ENCODE measurements at places on chromosomes 2 and 18. TPM values are rescaled to one million over a fixed set of nuclear protein-coding genes. Genes with fewer than 3 reads are reported as not detected.

- H3K36me3 ChIP-seq, result no peaks in the 10 kb centered on the region
- no peak overlapping the region for H3K4me3 ChIP-seq
- H3K4me1 ChIP-seq, result no peaks in the 10 kb centered on the region
- H3K27ac ChIP-seq, result peak overlapping the region; percentile 17
- no peaks in the 10 kb centered on the region for H3K27me3 ChIP-seq
- no peak for DNase-seq
Measured at GRCh38 chr2:1586251-1586922, 157.9 kb downstream of the PXDN start.

The NOSTRIN gene
- 26.1 TPM for total RNA-seq

GRCh38 chr2:46960618-46961017, 45.0 kb upstream of the MCFD2 start:
- peaks cover 22% of the 10 kb centered on the region for H3K36me3 ChIP-seq
- no peak overlapping the region for H3K27ac ChIP-seq
- no peaks in the 10 kb centered on the region for H3K27me3 ChIP-seq
- H3K4me1 ChIP-seq, result no peaks in the 10 kb centered on the region
- no peak for DNase-seq

The BOK gene
- 61.2 TPM for total RNA-seq

DNA sequence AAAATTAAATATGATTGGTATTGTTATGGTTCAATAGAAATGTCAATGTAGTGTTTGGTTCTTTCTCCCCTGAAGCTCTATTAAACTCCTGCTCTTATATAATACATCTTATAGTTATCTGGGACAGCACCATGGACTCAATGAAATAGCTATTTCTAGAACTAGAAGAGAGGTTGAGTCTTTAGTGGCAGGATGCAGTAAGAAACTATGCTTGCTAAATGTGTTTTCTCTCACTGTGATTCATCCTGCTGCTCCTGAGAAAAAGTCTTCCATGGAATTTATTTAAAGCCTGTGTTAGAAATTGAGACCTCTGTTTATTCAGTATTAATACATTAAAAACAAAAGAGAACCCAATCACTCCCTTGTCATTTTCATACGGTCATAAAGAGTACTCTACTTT, 61.5 kb downstream of the G6PC2 start:
- H3K36me3 ChIP-seq, result no peaks in the 10 kb centered on the region
- DNase-seq, result no peak
- no peaks in the 10 kb centered on the region for H3K27me3 ChIP-seq
- no peak overlapping the region for H3K27ac ChIP-seq
- no peak overlapping the region for H3K4me3 ChIP-seq

GRCh38 chr18:59156316-59156715, 16.6 kb downstream of the SEC11C start:
- no peaks in the 10 kb centered on the region for H3K4me1 ChIP-seq
- DNase-seq, result no peak
- H3K27me3 ChIP-seq, result no peaks in the 10 kb centered on the region
- peaks cover 71% of the 10 kb centered on the region for H3K36me3 ChIP-seq
- no peak overlapping the region for H3K4me3 ChIP-seq
- no peak overlapping the region for H3K27ac ChIP-seq

DNA sequence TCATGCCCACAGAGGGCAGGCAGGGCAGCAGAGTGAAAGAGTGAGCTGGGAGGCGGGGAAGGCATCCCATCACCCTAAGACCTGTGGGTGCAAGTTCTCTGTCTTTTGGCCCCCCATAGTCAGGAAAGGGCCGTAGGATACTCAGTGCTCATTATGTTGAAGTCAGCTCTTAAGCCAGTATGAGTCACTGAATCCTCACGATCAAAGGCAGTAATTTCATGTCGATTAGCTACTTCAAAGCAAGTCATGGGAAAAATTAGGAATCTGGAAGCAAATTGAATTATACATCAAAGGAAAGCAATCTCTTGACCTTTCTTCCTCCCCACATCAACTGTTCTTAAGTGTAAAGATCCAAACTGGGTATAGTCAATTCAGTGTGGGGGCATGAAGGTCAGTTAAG, 178.9 kb downstream of the FHOD3 start:
- H3K4me3 ChIP-seq, result no peak overlapping the region
- no peak overlapping the region for H3K27ac ChIP-seq

The UGT1A5 gene
- total RNA-seq, result not detected

- no peaks in the 10 kb centered on the region for H3K4me1 ChIP-seq
- DNase-seq, result no peak
- H3K27me3 ChIP-seq, result no peaks in the 10 kb centered on the region
- no peak overlapping the region for H3K27ac ChIP-seq
- no peaks in the 10 kb centered on the region for H3K36me3 ChIP-seq
- no peak overlapping the region for H3K4me3 ChIP-seq
Measured at GRCh38 chr18:7000484-7001096, 117.0 kb downstream of the LAMA1 start.

All from tibial nerve (tissue), 4 donors.